ENCODE measurements at places on chromosomes 1 and 21.

- no peak for DNase-seq
Measured at GRCh38 chr1:182430263-182431068, 19.5 kb upstream of the RGSL1 start.

GRCh38 chr21:42556476-42556875 is 42.8 kb downstream of the SLC37A1 start:
- DNase-seq: no peak

DNA sequence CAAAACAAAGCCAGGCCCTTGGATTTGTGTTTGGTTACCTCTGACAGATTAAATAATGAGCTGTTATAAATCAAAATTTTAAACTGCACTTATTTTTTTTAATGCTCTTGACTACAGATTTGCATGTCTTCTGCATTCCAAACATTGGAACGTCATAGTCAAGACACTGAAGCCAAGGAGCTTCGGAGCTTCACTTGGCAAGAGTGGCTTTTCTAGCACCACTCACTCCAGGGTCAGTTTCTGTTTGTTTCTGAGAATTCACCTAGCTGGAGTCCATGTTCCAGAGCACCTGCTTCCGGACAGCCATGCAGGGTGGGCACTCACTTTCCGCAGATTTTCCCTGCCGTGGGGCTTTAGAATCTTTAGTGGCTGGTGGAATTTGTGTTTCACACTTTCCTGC is 202.9 kb downstream of the ZP4 start:
- DNase-seq: no peak

DNA sequence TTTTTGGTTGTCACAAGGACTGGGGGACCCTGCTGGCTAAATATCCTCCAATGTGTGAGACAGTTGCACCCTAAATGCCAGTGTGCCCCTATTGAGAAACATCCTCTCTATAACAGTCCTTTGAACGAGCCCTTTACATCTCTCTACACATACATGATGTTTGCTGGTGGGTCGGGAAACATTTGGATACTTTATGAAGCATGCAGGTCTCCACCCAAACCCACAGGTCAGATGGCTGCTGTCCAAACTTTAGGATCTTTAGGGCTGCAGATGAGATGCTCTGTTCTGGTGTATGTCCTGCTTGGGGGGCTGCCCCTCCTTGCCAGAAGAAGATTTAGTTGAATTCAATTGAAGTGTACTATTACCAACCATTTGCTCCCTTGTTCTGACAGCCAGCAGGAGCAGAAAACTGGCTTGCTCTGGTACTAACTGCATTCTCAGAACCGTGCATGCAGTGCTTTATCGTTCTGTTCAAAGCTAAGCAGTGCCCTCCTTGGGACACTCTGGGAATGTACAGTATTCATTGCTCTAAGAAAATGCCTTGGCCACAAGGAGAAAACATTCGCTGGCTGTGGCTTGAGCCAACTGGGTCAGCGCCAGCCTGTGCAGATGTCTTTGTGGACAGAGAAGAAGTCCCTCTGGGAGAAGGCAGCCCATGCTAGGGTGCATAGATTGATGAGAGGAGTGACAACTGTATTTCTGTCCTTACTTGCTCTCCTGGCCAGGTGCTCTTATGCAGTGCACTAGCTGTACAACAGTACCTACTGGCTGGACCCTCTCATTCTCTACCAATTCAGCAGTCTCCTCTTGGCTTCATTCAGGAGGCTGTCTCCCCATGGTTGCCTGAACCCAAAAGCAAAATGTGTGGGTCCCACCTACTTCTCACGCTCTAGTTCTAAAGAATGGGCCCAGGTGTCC is 61.4 kb upstream of the DIRAS3 start:
- DNase-seq: peak; percentile 65
